ENCODE measurements at places on chromosomes 12 and 14.

DNA sequence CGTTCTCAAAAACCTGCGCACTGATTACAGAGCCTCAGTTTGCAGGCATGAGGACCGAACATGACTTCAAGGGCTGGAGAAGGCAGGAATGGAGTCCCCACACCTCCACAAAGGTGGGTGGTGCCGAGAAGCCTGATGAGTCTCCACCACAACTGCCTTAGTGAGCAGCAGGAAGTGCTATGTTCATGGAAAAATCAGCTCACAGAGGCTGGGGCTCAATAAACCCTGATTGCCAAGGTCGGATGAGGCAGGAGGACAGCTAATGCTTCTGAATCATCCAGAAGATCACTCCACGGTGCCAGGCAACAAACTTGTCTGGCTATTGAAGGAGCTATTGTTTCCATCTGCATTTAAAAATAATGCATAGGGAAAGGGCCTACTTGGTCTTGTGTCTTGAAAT lies 31.1 kb downstream of the APPL2 start:
- DNase-seq, result no peak

DNA sequence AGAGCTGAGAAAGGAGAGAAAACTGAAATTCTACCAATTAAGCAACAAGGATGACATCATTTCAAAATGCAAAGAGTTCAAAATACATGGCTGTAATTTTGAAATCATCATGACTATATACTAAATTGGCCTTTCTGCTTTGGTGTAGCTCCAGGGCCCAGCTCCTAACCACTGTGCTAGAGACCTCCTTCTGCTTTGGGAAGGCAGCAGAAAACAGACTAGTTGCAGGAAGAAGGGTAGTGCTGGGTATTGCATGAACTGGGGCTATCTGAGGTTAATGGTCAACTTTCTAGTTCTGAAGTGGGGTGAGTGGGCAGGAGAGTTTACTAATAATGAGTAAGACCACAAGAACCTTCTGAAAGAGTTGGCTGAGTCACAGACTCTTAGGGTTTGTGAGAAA lies 66.2 kb downstream of the PTGER2 start:
- DNase-seq, result no peak

- DNase-seq, result no peak
Observed at GRCh38 chr14:89956661-89957009, 908 bp downstream of the TDP1 start.

- DNase-seq, result no peak
Observed at GRCh38 chr12:121590476-121591143, 9.8 kb upstream of the KDM2B start.

DNA sequence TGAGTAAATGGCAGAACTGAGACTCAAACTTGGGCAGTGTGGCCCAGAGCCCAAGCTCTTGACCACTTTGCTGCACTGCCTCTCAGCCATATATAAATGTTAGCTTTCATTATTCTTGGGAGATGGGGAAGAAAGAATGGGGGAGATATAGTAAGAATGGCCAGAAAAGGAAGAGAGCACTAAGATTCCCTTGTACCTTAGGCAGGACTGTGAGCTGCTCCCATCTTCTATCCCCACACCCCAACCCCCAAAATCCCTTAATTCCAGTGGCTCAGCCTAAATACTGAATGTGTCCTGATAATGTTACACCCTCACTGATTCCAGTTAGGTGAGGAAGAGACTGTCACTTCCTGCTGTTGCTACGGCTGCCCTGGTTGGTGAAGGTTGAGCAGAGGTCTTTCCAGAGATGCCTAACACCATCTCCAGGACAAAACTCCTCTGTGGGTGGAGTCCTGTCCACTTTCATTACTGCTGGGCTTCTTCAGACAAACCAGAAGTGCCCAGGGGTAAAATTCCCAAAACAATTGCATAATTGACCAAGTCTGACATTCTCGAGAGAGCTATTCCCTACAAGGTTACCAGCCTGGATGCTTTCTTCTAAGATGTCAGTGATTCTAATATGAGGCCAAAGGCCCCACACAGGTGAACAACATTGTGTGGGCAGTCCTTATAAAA lies 51.8 kb downstream of the GNG2 start:
- DNase-seq, result no peak

- DNase-seq, result no peak
Observed at GRCh38 chr14:101986953-101987352, 22.6 kb downstream of the DYNC1H1 start.

GRCh38 chr14:90424686-90425372 lies 28.0 kb downstream of the CALM1 start:
- DNase-seq, result no peak

DNA sequence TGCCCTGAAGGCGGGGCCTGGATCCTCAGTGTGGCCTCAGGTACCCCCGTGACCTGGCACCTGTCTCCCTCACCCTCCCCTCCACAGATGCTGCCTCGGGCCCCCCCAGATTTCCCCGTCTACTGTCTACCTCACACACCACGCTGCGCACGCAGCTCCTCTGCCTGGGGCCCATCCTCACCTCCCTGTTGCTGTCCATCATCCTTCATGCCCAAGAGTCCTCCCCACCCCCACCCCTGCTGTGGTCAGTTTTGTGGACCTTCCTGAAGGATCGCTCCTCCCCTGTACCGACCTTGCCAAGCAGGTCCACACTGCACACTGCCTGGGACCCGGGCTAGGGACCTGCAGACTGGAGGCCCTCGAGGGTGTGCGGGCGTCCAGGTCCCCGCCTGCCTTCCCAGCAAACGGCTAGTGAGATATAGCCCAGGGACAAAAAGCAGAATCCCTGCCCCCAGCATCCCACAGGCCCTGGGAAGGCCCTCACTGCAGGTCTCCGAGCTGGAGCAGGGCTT lies 197.4 kb upstream of the DIO3 start:
- no peak for DNase-seq

Data from esophagus squamous epithelium (tissue), 5 donors.